ENCODE measurements at places on chromosomes 13 and 19. TPM values are rescaled to one million over a fixed set of nuclear protein-coding genes. Genes with fewer than 3 reads are reported as not detected.

DNA sequence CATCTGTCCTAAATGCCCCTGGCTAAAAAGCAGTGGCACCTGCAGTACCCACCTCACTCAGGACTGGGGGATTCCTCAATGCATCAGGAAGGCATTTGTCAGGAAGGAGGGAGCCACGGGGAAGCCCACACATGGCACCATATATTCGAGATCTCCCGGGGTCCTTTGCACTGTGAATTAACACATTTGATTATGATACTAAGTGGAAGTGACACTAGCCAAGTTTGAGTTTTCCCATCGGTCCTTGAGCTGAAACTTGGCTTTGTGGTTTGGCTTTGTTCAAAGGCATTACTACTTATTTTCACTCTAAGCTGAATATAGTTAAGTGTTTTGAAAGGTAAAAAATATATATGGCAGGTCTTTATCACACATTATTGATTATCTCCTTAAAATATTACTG is 168.7 kb upstream of the MYO16 start:
- DNase-seq: no peak

PBX4 gene
- 6.8 TPM for total RNA-seq

- no peak for DNase-seq
These were observed 757.3 kb downstream of the EFNB2 start for GRCh38 chr13:105778196-105778595.

TGFBR3L gene
- not detected for total RNA-seq

CEACAM16 gene
- total RNA-seq: not detected

DNA sequence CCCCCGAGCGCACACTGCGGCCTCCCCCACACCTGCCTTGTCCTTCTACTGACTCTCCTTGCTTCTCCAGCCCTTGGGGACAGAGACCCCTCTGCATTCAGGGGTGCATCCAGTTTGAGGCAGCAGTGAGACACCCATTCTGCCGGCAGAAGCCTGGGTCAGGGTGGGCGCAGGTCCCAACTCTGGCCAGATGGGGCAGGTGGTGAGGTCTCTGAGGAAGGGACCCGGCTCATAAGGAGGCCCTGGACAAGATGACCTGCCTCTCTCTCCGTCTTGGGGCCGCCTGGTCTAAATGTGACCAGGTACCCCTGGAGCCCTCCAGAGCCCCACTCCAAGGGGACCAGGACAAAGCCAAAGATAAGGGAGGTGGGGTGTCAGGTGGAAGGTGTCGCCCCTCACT is 6.1 kb downstream of the CHERP start:
- no peak for DNase-seq

DNA sequence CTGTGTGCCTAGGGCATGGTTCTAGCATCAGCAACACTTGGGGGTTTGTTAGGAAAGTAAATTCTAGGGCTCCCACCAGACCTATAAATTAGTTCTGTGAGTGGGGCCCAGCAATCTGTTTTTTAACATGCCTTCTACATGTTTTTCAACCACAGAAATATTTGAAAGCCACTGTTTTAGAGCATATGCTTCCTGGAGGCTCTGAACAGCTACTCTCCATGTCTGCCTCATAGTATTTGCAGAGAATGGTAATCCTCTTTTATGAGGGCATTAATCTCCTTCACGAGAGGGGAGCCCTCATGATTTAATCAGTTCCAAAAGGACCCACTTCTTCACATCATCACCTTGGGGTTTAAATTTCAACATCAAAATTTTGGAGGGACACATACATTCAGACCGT is 6.0 kb downstream of the SPATA13 start:
- no peak for DNase-seq

DNA sequence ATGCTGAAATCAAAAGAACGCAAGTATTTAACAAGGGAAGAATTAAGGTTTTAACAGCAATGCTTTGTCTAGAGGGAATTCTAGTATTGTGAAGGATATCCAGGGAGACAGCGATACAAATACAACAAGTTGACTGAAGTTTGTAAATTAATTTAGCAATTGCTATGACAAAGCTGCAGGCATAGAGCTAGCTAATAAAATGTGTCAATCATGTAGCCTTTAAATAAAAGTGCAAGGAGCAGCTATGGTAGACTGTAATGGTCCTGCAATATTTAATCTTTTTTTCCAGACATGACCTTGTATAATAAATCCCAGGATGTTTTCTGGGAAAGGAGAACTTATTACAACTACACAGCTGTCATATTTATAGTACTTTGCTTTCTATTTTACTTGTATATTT is 779.3 kb downstream of the SLITRK5 start:
- no peak for DNase-seq

SNRPA gene
- 66.0 TPM for total RNA-seq

SLAIN1 gene
- total RNA-seq: 33.0 TPM

- DNase-seq: no peak
These were observed 1339.4 kb downstream of the EFNB2 start for GRCh38 chr13:105196052-105196451.

DNA sequence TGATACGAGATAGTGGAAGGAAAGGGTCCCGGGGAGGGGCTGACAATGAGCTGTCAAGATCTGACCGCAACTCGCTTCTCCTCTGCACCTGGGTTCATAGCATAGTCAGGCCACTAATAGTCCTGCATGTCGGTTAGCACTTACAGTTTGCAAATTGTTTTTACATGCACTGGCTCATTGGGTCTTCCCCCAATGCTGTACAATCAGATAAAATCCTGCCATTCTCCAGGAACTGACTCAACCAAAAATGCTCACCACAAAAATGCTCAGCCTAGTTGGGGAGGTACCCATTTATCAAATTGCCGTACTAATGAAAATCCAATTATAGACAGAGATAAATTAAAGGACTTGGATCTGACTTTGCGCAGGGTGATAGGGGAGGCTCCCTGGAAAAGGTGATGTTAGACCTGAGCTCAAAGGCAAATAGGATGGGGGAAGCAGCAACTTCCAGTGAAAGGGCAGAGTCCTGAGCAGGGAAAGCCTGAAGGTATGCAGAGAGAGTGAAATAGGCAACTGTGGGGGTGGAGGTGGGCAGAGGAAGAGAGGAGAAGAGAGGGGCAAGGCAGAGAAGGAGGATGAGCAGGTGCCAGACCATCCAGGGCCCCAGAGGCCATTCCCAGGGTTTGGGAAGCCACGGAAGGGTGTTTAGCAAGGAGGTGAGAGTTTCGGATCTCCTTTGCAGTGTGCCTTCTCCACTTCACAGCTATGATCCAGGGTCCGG is 326.1 kb upstream of the TSHZ3 start:
- no peak for DNase-seq

MATK gene
- 3.3 TPM for total RNA-seq

CPT1C gene
- total RNA-seq: 12.4 TPM

GRCh38 chr13:46672338-46673090 is 119.5 kb downstream of the LRCH1 start:
- no peak for DNase-seq

GRCh38 chr13:110109910-110110309 is 197.0 kb downstream of the COL4A1 start:
- no peak for DNase-seq

All from Peyer's patch (tissue), 4 donors.